Effector memory CD8-positive, alpha-beta T cell (primary cell): ENCODE measurements at places on chromosomes 5 and 9.

DNA sequence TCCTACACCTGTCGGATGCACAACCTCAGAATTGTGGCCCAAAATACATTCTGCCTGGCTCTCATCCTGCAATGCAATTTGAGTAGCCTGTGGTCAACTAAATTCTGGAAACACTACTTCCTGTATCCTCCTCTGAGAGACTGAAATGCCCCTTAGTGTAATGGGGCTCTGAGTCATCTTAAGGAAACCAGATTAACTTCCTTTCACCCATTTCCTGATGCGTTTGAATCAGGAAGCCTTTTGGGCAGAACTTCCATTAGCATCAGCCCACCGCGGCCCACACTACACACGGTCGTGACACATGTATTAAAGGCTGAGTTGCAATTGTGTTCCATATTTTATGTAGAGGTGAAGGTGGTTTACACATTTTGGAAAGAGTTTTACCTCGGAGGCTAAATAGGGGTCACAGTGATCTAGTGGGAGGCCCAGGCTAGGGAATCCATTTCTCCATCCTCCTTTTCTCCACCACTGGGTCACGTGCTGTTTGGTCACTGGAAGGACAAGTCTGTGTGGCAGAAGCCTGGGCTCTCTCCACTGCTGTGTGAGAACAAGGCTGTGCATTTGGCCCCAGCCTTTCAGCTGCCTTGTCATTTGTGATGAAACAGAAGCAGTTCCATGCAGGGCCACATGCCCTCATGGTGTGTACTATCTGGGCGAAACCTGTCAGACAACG lies 55.9 kb downstream of the DAP start:
- DNase-seq: peak; percentile 3

GRCh38 chr9:124835026-124835557 lies 18.2 kb upstream of the WDR38 start:
- DNase-seq: no peak

GRCh38 chr5:43514025-43514424 lies 923 bp downstream of the C5orf34 start:
- no peak for DNase-seq

GRCh38 chr9:134205672-134206310 lies 41.4 kb upstream of the RNU6ATAC start:
- DNase-seq: no peak

DNA sequence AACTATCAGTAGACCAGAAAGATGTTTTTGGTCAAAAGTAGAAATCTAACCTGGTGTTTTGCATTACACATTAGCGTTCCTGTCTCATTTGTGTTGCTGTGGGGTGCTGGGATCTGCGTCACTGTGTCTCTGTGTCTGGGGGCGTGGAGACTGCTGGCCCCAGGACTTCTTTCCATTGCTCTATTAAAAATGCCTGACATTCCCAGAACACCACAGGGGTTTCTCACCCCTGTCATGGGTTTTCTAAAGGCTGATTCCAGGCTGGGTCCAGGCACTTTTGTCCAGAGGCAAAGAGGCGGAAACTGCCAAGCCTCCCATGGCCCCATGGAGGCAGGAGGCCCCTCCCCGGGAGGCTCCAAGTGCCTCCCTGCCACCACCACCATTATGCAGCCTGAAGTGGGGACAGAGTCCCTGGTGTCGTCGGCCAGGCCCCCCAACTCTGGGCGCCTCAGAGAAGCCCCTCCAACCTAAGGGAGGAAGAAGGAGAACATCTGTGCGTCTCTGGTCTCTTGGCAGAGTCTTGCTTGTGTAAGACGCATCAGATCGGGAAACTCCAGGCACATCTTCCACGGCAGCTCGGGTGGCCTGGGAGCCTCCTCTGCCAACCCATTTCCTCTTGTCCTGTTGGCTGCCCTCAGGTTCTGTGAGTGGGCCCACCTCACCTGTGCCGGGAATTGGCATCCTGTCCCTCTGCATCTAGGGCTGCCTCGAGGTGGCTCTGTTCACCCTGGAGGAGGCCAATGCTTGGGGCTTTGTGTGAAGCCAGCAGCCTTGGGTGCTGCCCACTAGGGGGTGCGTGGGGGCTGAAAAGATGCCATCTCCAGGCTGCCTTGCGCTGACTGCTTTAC lies 13.8 kb upstream of the PLEKHG4B start:
- DNase-seq: no peak

GRCh38 chr9:4211806-4212205 lies 88.1 kb downstream of the GLIS3 start:
- no peak for DNase-seq

- DNase-seq: no peak
Measured at GRCh38 chr5:172482156-172483020, 28.1 kb upstream of the SH3PXD2B start.

GRCh38 chr5:114054594-114054993 lies 307.3 kb upstream of the KCNN2 start:
- DNase-seq: no peak

DNA sequence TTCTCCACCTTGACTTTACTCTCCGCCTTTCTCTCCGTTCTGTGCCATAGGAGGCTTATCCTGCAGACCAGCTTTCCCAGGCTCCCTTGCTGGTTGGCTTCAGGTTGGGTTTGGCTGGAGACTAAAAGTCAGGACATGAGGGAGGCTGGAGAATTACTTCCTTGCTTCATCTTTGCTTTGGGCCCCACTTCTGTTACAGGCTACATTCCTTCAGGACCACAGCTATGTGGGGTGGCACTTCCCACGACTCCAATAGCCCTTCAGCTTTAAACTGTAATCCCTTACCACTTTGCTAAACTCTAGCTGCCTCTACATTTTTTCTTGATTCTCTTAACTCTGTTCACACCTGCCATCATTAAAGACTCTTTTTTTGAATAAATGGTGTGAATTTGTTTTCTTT lies 186.7 kb upstream of the NR4A3 start:
- DNase-seq: no peak

- DNase-seq: no peak
Measured at GRCh38 chr5:160198841-160199409, 30.4 kb upstream of the FABP6 start.

DNA sequence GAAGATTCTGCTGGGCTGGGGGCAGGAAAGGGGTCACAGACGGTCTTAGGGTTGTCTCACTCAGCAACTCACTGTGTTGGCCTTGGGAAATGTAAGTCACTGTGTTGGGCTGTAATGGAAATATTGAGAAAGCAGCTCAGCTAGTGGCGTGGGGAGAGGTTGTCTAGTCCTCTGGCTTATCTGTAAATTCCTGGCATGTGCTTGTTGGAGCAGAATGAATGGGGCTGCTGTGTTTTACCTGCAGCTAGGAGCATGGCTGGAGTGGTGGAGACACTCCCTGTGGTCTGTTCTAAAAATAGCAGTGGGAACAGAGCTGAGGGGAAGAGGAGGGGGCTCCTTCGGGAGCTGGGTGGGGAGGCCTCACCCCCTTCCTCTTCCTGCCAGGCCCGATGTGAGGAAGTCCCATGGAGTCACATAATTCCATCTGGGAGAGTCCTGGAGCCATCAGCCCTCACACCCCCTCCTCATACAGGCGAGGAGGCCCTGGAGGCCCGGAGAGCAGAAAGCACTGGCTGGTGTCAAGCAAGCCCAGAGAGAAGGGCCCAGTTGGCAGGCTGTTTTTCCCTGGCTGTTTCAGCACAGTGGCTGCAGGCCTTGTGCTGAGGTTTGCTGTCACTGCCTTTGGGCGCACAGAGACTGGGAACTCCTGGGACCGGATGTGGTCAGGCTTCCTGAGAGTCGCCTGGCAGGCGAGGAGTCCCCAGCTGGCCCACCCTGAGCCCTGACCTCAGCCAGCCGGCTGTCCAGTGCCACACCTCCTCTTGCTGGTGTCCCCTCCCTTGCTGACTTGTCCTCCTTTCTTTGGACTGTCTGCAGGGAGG lies 84.9 kb downstream of the RGS3 start:
- no peak for DNase-seq

DNA sequence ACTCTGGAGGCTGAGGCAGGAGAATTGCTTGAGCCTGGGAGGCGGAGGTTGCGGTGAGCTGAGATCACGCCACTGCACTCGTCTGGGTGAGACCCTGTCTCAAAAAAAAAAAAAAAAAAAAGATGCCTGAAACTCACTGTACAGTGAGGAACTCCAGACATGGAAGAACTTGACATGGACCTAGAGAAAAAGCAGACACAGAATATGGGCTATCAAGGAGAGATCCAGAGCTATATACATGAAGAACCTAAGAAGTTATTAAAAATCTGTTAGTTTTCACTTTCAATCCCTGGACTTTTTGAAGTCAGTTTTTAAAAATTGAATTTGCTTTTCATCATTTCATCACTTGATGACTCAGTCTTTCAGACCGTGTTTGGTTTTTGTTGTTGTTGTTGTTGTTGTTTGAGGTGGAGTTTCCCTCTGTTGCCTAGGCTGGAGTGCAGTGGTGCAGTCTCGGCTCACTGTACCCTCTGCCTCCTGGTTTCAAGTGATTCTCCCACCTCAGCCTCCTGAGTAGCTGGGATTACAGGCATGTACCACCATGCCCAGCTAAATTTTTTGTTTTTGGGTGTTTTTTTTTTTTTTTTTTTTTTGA lies 20.3 kb downstream of the PAIP2 start:
- no peak for DNase-seq

DNA sequence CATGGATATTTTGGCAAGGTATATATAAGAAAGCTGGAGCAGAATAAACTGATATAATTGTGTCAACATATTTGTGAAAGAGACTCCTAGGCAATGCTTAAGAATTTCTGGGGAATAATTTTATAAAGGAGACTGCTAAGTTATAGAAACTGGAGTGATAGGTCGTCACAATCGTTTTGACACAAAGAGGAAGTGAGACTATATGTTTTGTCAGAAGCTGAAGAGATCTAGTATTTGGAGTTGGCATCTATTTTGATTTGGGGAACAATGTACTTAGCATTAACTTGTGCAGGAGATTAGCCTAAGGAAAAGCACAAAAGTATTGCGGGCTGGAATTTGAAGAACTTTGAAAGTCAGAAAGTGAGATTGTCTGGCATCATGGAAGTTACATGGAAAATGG lies 582.5 kb downstream of the TAF11L14 start:
- no peak for DNase-seq

DNA sequence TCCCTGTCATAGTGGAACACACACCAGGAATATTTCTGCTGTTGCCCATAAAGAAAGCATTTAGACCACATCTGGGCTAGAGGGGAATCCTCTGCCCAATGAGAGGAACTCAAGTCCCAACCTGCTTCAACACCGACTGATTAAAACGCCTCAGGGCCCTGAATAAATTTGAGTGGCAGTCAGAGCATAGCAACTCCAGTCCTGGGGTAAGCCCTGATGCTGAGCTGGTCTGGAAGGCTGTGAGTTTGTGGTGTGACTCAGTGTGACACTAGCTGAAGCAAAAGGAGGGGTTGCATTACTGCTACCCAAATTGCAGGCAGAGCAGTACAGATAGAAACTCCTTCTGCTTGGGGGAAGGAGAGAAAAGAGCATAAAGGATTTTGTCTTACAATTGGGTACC lies 148.3 kb downstream of the PRDM9 start:
- DNase-seq: no peak

GRCh38 chr5:149221326-149221725 lies 50.3 kb upstream of the AFAP1L1 start:
- DNase-seq: no peak

GRCh38 chr9:127437497-127438264 lies 13.5 kb downstream of the ZNF79 start:
- peak; percentile 54 for DNase-seq
